ENCODE measurements at places on chromosomes 4 and X.
A peak's percentile ranks its signal among the peaks of the same experiment; 100 is the strongest.

- no peak for DNase-seq
These were observed 277.5 kb upstream of the AGTR2 start for GRCh38 chrX:115892787-115893671.

DNA sequence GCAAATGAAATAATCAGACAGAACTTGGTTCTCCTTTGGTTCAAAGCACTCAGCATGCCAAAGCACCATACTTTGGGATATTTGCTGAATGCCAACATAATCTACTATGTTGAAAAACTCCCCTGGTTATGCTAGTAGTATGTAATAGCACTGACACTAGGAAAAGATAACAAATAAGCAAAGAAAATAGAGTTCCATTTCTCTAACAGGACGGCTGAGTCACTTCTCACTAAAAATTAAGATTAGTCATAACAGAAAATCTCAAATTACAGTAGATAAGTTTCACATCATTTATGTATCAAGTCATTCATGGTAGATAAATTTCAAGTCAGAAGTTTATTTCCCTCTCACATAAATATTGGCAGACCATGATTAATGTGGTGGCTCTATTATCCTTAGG, 17.9 kb downstream of the PDHA2 start:
- no peak for DNase-seq

GRCh38 chrX:53682885-53683555, 3.5 kb downstream of the HUWE1 start:
- DNase-seq = peak; percentile 67

GRCh38 chr4:601612-602558, 23.5 kb upstream of the PDE6B start:
- DNase-seq = no peak

DNA sequence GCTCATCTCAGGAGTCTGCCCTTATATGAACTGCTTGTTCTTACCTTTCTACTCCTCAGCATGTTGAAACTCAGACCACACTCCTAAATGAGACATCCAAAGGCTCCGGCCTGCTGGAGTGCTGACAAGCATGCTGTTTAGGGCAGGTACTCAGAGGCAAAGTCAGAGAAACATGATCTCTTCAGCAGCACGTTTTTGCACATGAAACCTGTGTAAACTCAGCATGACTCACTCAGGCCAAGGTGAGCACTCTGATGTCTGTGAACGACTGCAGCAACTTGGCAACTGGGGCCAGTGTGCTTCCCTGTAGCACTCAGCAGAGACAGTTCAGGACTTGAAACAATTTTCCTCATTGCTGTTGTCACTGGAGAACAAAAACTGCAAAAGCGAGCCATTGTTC, 109.6 kb downstream of the PACRGL start:
- DNase-seq = no peak
